Hair follicular keratinocyte (primary cell): ENCODE measurements at places on chromosomes 4 and X. TPM values are rescaled to one million over a fixed set of nuclear protein-coding genes. Genes with fewer than 3 reads are reported as not detected.

Gene ZAR1
- not detected in 2 replicates for total RNA-seq

Gene FRMD7
- total RNA-seq = not detected in 2 replicates

Gene FAM114A1
- total RNA-seq = 71.3 and 76.6 TPM in 2 replicates

Gene FSTL5
- not detected in 2 replicates for total RNA-seq

Gene MAGEA4
- total RNA-seq = not detected in 2 replicates

Gene DUSP21
- not detected in 2 replicates for total RNA-seq

Gene COL4A5
- 33.2 and 66.1 TPM in 2 replicates for total RNA-seq

Gene GRID2
- not detected in 2 replicates for total RNA-seq

Gene CBR4
- 15.7 and 19.3 TPM in 2 replicates for total RNA-seq

Gene CLNK
- not detected in 2 replicates for total RNA-seq
